G401 (cell line): ENCODE measurements at places on chromosomes 4 and X.
A peak's percentile ranks its signal among the peaks of the same experiment; 100 is the strongest.

GRCh38 chr4:76380561-76380960 lies 40.4 kb downstream of the CCDC158 start:
- no peak for DNase-seq

GRCh38 chr4:24980064-24980690 lies 50.6 kb downstream of the LGI2 start:
- DNase-seq, result peak; percentile 80

- DNase-seq, result peak; percentile 4
Measured at GRCh38 chr4:162274354-162274753, 110.6 kb upstream of the FSTL5 start.

DNA sequence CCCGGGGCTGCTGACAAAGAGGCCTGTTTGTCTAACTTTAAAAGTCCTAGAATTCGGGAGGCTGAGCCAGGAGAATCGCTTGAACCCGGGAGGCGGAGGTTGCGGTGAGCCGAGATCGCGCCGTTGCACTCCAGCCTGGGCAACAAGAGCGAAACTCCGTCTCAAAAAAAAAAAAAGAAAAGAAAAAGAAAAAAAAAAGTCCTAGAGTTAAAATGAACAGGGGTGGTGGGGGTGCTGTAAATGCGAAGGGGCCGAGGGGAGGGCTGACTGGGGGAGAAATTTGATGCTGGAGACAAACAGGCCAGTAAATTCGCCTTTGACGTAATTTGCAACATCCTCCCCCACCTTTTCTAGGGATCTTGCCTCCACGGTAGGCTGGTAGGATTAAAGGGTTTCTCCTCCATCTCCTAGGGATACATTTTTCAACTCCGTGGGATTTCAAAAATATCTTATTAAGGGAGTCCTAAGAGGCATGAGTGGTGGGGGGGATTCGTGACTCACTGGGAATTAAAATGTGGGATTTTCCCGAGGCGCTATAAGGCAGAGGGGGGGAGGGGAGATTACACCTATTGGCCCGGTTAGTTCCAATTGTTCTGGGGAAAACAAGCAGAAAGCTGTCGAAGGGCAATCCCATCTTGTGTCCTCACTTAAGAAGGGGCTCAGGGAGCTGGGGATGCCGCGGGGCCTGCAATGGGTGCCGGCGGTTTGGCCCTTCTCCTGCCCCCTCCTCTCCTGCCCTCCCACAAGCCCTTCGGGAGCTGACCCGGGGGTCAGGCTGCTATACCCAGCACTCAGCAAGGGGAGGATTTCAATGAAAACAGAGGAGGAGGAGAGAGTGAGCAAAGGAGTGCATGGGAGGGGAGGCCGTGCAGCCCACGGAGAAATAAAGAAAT lies 3.0 kb upstream of the BCOR start:
- no peak for DNase-seq

DNA sequence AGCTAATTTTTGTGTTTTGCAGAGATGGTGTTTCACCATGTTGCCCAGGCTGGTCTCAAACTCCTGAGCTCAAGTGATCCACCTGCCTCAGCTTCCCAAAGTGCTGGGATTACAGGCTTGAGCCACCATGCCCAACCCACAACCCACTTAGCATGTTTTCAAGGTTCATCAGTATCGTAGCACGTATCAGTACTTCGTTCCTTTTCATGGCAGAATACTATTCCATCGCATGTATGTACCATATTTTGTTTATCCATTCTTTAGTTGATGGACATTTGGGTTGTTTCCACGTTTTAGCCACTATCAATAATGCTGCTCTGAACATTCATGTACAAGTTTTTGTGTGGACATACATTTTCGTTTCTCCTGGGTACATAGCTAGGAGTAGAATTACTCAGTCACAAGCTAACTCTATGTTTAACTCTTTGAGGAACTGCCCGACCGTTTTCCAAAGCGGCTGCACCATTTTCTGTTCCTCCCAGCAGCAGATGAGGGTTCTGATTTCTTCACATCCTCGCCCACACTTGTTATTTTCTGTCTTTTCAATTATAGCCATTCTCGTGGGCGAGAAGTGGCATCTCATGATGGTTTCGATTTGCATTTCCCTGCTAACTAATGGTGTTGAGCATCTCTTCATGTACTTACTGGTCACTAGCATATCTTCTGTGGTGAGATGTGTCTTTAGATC lies 32.5 kb downstream of the MAN2B2 start:
- DNase-seq, result no peak

DNA sequence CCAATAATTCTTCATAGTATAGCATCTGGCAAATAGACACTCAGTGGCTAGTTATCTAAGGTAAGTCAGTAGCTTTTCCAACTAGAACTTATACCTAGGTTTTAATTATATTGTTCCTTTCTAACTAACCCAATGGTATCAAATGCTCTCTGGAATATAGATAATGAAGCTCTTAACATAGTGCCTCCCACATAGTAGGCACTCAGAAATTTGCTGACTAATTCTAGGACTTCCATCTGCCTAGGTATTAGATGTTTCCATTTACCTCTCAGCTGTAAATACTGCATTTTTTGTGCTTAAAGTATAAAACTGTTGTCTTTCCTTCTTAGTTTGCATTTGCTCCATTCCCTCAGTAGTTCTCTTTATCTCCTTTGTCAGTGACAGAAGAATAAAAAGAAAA lies 214.3 kb upstream of the SPRY1 start:
- no peak for DNase-seq

DNA sequence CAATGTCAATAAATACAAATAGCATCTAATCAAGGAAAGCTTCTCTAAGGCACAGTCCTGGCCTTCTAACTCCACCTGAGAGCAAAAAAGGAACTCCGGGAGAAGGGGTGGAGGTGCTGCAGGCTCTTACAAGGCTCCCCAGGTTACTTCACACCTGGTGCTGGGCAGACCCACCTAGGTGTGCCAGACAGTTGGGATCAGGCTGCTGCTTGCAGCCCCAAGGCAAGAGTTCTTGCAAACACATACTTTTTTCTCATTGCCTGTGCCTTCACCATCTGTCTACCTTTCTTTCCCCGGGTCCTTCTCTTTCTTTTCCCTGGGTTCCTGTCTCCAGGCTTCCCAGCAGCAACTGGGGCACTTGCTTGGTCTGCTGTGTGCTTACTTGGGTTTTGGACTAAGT lies 81.4 kb upstream of the STIM2 start:
- no peak for DNase-seq

DNA sequence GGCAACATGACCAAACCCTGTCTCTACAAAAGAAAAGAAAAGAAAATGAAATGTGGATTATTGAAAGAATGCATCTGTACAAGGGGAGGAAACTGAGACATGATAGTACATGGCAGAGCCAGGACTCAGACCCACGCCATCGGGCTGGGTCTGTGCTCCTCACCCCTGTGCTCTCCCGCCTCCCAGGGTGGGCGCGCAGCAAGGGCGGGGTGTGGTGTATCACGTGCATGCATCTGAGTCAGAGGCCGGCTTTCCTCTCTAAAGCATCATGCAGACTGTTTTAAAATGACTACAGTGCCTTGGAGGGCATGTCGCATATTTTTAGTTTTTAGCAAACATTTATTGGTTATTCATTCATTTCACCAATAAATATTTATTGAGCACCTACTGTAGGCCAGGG lies 47.8 kb downstream of the HTT-AS start:
- DNase-seq, result no peak

GRCh38 chr4:14254926-14255325 lies 627.4 kb upstream of the BOD1L1 start:
- DNase-seq, result peak; percentile 9

DNA sequence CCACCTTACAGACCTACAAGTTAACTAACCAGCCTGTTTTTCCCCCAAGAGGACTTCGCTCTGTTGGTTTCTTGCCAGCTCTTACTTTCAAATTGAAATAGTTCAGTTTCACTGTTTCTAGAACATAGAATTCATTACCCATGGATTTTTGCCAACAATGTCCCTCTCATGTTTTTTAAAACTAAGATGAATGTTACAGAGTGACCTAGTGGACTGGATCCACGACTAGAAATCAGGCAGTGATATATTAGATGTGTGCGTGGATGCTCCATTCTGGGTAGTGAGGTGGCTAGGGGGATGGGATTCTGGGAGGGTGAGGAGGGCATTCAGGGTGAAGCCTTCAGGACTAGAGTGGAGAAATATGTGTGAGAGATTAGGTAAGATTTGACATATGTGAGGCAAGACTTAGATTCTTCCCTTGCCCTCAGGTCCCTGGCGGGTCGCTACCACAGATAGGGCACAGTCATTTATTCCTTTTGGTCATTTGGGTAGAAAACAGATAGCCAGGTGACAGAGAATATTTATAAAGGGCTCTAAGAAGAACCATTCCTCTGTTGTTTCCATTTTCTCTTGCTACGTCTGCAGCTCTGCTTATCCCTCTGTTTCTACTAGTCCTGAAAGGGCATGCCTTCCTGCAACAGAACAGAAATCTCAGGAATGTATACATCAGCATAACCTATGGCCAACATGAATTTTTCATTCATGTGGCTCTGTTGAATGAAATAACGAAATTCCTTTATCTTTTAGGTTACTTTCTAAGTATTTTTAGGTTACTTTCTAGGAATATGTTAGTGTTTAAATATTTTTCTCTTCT lies 15.4 kb upstream of the JADE1 start:
- no peak for DNase-seq

DNA sequence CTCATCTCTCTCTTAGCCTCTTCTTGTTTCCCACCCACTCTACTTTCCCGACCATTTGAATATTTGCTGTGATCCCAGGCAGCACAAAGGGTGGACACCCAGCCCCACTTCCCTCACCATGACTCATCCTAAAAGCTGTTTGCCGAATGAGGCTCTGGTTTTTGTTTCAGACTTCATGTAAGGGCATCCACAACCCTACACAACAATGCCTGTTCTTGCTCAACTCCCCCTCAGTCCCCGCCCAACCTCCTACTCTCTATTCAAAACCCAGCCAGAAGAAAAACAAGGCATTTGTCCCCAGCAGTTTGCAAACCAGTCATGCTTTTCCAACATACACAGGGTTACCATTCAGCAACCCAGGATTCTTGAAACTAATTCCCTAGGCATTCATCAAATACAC lies 516.5 kb upstream of the CNKSR2 start:
- no peak for DNase-seq

DNA sequence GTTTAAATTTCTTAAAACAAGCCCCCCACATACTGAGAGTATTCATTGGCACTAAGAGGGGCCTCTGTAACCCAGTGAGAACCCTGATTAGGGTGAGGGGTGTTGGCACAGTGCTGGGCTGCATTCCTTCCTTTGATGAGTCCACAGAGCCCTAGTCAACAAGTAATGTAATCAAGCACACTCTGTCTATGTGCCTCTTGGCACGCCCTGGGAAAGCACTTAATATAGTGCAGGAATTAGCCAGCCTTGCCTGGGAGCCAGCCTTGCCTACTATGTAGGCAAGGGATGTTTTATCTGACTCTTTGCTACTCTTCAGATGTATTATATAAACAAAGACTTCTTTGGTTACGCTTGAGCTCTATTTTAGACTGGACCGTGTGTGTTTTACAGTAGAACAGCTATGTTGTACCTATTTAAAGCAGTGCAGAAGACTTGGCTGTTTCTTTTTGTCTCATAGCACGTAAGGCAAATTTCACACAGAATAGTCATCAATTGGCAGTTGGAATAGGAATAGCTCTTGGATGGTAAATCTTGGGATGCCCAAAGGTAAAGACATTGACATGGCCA lies 64.3 kb downstream of the FRAS1 start:
- DNase-seq, result no peak

- no peak for DNase-seq
Measured at GRCh38 chrX:45602151-45602550, 401.5 kb upstream of the DIPK2B start.

DNA sequence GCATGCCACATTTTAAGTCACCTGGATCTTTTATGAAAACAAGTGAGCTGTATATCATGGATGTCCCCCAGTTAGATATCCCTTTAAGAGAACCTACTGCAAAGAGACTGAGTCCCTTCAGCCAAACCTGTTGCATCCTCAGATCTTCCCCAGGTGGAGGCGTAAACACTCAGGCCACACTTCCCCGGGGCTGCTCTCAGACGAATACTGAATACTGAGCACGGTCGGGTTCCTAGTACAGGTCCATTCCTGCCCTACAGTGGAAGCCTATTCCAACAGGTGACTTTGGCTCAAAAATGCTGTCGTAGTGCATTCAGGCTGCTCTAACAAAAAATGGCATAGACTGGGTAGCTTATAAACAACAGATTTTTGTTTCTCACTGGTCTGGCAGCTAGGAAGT lies 320.2 kb upstream of the CLNK start:
- no peak for DNase-seq

- peak; percentile 15 for DNase-seq
Measured at GRCh38 chr4:181281451-181281850, 961.8 kb upstream of the TENM3 start.

GRCh38 chr4:110007217-110007616 lies 94.5 kb downstream of the EGF start:
- DNase-seq, result no peak
